Stimulated activated CD4-positive, alpha-beta T cell treated with anti-CD3 and anti-CD28 coated beads, TNF-alpha, amount 100 ng/mL, for 48 hours (primary cell): ENCODE measurements at places on chromosomes 16 and 17.

GRCh38 chr16:9362050-9362449 lies 270.6 kb downstream of the HAPSTR1 start:
- DNase-seq: no peak

GRCh38 chr17:42850954-42851353 lies at the start of gene AOC3:
Gene AOC3, plus strand, starts transcription at chr17:42851199. Its CDS starts 145 bp downstream, at chr17:42851344.
- no peak for DNase-seq

- peak; percentile 57 for DNase-seq
Observed at GRCh38 chr17:27651411-27652345, 20.7 kb downstream of the LGALS9 start.

DNA sequence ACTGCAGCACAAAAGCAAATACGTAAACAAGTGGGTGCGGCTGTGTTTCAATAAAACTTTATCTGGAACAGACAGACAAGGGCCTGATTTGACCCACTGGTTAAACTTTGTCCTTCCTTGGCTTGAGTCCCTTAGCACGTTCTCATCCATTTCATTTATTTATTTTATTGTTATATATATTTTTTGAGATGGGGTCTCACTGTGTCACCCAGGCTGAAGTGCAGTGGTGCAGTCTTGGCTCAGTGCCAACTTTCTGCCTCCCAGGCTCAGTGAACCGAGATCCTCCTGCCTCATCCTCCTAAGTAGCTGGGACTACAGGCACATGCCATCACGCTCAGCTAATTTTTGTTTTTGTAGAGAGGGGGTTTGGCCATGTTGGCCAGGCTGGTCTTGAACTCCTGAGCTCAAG lies 64.3 kb downstream of the MYH11 start:
- no peak for DNase-seq

- DNase-seq: no peak
Observed at GRCh38 chr17:10127819-10128425, 70.5 kb downstream of the GAS7 start.

DNA sequence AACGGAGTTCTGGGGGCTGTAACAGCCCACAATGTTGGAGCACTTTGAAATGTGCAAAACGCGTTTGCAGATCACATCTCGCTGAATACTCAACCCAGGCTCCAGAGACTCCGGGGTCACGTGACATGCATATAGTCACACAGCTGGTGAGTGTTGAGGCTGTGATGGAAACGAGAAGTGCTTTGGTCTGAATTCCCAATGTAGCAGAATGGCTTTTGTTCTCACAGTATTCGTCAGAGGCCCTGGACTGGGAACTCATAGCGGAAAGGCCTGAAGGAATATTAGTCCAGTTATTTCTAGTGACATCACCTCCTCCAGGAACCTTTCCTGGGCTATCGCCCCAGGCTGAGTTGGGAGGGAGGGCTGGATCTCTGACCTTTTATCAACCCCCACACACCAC lies 95.8 kb upstream of the CRHR1 start:
- no peak for DNase-seq

DNA sequence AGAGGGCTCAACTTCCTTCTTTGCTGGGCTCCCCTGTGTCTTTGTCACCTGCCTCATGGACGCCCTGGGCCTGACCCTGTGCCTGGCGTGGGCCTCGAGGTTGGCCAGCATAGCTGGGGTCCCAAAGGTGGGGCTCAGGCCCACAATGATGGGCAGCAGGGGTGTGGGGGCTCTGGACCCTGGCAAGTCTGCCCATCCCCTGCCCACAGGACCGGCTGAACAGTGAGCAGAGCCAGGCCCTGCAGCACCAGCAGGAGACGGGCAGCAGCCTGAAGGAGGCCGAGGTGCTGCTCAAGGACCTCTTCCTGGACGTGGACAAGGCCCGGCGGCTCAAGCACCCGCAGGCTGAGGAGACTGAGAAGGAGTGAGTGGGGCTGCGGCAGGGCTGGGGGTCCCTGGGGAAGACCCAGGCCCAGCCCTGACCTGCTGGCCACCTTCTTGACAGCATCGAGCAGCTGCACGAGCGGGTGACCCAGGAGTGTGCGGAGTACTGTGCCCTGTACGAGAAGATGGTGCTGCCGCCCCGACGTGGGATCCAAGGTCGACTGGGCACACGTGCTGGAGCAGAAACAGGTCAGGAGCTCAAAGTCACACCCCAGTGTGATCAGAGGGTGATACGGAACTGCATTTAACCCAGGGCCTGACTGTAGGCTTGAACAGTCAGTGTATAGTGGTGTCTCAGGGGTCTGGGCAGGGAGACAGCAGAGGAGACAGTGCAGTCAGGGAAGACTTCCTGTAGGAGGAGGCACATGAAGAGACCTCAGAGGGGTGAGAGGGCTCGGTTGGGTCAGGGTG lies 3.8 kb downstream of the EVPLL start:
- DNase-seq: no peak

- no peak for DNase-seq
Observed at GRCh38 chr16:73057291-73058210, 9.6 kb upstream of the ZFHX3 start.

DNA sequence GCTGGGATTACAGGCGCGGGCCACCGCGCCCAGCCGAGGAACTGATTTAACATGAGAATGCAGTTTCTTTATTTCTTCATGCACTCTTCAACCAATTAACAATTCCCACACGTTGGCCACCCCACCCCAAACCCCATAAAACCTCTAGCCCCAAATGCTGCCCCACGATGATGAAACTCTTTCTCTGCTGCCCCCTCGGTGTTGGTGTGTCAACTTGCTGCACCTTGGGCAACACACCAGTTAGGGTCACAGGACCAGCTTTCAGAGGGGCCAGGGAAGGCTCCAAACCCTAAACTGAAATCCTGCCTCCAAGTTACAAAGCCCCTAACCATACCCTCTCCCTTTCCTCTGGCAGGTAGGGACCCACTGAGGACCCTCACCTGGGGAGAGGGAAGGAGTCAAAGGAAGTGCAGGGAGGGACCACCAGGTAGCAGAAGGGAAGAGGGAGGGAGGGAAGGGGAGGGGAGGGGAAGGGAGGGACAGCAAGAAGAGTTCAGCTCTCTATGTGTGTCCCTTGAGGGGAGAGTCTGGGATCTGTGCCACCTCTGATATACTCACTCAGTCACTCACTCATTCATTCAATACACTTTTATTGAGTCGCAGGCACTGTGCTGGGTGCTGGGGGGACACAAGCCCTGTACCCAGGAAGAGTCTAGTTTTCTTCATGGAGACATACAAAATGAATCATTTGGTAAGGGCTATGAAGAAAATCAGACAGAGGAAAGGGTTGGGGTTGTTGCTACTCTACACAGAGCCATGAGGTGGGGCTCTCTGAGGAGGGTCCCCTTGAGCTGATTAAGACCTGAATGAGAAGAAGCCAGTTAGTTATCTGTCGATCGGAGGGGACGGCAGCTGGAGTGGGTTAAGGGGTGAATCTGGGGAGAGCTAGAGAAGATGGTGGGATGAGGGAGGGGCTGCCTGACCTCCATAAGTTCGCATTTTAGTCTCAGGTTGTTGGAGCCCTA lies 3.9 kb downstream of the PLXDC1 start:
- DNase-seq: no peak

DNA sequence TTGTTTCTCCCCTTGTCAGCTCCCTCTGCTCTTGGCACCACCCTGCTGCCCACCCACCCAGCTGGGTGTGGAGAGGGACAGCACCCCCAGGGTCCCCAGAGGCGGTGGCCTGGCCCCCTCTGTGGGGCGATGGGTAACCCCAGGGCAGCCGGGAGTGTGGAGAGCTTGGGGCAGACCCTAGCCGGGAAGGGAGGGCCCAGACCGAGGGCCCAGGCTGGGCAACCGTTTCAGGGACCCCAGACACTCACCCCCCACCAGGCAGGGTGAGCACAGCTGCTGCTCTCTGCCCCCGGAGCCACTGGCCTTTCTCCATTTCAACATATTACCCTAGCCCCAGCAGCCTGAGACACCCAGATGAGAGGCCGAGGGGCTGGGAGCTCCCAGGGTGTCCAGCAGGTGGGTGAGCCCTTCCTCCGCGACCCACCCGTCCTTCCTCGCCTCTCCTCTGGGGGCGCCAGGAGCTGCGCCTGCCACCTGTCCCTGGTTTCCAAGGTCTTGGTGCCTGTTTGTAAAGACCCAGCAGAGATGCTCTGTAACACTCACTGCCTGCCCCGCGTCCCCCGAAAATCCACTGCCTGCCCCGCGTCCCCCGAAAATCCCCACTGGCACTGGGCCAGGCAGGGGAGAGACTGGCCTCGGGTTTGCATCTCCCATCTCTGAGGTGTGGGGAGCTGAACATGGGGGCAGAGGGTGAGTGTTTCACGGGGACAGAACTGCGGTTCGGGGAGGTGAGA lies 45.4 kb downstream of the BAHCC1 start:
- DNase-seq: no peak
